Tibial nerve (tissue), 4 donors: ENCODE measurements at places on chromosomes 3 and 15.

DNA sequence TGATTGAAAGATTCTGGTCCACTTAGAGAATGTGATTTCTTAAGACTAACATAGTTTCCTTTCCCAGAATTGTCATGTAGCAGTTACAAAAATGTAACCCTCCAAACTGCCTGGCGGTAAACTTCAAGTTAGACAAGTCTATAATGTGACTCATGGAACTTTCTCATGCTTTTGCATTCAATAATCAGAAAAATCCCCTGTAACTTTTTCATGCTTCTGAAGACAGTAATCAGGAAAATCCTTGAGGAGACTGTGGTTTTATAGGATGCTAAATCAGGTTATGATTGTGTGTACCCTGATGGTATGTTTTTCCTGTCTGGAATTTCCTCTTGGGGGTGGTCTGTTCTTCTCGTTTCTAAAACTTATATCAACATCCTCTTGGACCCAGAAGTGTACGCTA is 74.0 kb upstream of the RARB start:
- no peak overlapping the region for H3K27ac ChIP-seq
- DNase-seq = no peak
- H3K4me3 ChIP-seq = no peak overlapping the region
- H3K36me3 ChIP-seq = no peaks in the 10 kb centered on the region

- no peak for DNase-seq
- H3K36me3 ChIP-seq = no peaks in the 10 kb centered on the region
- H3K27me3 ChIP-seq = no peaks in the 10 kb centered on the region
- H3K27ac ChIP-seq = no peak overlapping the region
- H3K4me1 ChIP-seq = no peaks in the 10 kb centered on the region
These were observed 58.2 kb downstream of the ZNF445 start for GRCh38 chr3:44419116-44419922.

GRCh38 chr3:60514085-60514649 is 737.1 kb downstream of the FHIT start:
- DNase-seq = no peak
- no peak overlapping the region for H3K27ac ChIP-seq
- H3K27me3 ChIP-seq = no peaks in the 10 kb centered on the region
- H3K4me1 ChIP-seq = no peaks in the 10 kb centered on the region
- H3K36me3 ChIP-seq = no peaks in the 10 kb centered on the region
- H3K4me3 ChIP-seq = no peak overlapping the region

DNA sequence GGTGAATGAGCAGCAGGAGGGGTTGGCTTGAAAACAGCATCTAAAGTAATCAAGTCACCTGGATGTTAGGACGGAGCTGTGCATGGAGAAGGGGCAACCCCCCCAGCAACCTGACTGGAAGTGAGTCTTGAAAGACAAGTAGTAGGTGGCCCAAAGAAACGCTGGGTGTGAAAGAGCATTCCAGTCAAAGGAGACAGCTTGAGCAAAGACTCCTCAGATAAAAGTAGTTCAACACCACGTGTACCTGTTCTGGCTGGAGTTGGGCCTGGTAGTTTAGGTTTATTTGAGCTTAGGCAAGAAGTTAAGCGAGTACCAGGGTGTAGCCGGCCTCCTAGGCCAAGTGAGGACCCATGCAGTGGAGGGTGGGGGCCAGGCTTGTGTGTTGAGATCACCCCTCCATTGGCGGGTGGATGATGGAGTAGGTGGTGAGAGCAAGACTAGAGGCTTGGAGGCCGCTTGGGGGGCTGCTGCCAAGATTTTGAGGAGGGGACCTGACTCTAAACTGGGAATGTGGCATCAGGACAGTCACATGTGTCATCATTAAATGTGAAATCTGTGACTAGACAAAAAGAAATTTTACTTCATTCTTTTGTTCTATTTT is 61.3 kb downstream of the ABHD2 start:
- no peaks in the 10 kb centered on the region for H3K4me1 ChIP-seq
- no peak overlapping the region for H3K27ac ChIP-seq
- H3K4me3 ChIP-seq = no peak overlapping the region
- no peaks in the 10 kb centered on the region for H3K27me3 ChIP-seq
- peaks cover 30% of the 10 kb centered on the region for H3K36me3 ChIP-seq

DNA sequence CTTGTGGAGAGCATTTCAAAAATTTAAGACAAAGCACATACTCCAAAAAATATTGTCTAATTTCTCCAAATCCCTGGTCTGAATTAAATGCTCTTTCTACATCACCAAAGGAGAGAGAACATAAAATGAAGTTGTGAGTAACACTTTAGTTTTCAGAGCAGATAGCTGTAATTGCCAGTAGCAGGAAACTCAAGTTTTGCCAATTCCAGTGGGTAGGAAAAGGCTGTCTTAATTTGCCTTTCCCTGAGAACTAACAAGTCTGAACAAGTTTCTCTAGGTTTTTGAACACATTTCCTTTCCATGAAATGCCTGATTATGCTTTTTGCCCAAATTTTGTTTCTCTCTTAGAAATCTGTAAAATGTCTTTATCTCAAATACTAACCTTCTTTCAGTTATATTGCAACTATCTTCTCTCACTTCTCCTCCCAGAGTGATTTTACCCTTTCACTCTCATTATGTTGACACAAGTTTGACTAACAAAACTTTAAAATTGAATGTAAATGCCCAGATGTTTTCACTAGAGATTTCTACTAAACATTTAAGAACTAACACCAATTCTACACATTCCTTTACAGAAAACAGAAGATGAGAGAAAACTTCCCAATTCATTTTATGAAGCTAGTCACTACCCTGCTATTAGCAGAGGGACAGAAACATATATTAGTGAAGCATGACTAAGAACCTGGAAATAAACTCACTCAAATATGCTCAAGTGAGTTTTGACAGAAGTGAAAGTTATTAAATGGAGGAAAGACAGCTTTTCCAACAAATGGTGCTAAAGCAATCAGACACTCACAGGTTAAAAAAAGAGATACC is 38.4 kb downstream of the RFX7 start:
- no peak overlapping the region for H3K27ac ChIP-seq
- H3K36me3 ChIP-seq = no peaks in the 10 kb centered on the region
- H3K4me3 ChIP-seq = no peak overlapping the region
- peaks cover 3% of the 10 kb centered on the region for H3K4me1 ChIP-seq
- no peaks in the 10 kb centered on the region for H3K27me3 ChIP-seq

GRCh38 chr15:90388462-90389380 is 679 bp downstream of the IQGAP1 start:
- peak; percentile 48 for DNase-seq
- H3K27me3 ChIP-seq = no peaks in the 10 kb centered on the region
- H3K4me3 ChIP-seq = peak overlapping the region; percentile 71
- peaks cover 52% of the 10 kb centered on the region for H3K4me1 ChIP-seq
- H3K27ac ChIP-seq = peak overlapping the region; percentile 91
- H3K36me3 ChIP-seq = peaks cover 22% of the 10 kb centered on the region

DNA sequence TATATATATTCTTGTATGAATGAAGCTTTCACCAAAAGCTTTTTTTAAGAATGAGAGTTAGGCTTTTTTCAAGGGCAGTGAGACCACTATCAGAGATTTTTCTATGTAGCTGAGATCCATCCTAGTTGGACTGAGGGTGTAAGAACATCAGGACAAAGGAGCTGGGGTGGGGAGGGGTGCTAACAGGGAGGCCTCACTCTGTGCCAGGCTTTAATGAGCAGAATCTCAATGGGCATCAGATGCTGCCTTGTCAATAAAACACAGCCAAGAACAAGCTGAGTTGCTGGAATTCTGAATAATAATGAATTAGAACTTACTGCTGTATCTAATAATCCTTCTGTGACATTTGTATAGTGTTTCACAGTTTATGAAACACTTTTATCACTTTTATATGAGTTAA is 41.4 kb upstream of the USP3 start:
- no peak overlapping the region for H3K27ac ChIP-seq
- H3K4me3 ChIP-seq = no peak overlapping the region
- no peaks in the 10 kb centered on the region for H3K36me3 ChIP-seq
- H3K27me3 ChIP-seq = no peaks in the 10 kb centered on the region
- H3K4me1 ChIP-seq = no peaks in the 10 kb centered on the region

GRCh38 chr15:93001881-93002280 is 87.1 kb downstream of the RGMA start:
- peaks cover 50% of the 10 kb centered on the region for H3K36me3 ChIP-seq
- no peaks in the 10 kb centered on the region for H3K4me1 ChIP-seq
- H3K27ac ChIP-seq = no peak overlapping the region
- DNase-seq = no peak
- no peak overlapping the region for H3K4me3 ChIP-seq

DNA sequence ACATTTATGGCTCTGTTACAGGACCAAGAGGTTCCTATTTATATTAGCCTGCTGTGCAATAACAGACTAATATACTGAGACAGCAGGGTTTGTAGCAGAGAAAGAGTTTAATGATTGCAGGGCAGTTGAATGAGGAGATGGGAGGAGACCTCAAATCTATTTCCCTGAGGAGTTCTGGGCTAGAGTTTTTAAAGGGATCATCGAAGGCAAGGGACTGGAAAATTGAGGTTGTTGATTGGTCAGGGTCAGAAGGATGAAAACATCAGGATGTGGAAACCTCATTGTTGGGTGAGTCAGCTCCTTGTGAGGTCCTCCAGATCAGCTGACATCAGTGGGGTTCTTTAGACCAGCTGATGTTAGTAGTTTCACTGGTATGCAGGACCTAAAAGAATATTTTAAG is 60.6 kb upstream of the GOLGA8B start:
- no peak overlapping the region for H3K4me3 ChIP-seq
- no peaks in the 10 kb centered on the region for H3K27me3 ChIP-seq
- no peaks in the 10 kb centered on the region for H3K36me3 ChIP-seq

- H3K36me3 ChIP-seq = no peaks in the 10 kb centered on the region
- no peak overlapping the region for H3K4me3 ChIP-seq
- DNase-seq = no peak
- peaks cover 16% of the 10 kb centered on the region for H3K4me1 ChIP-seq
- H3K27ac ChIP-seq = no peak overlapping the region
- H3K27me3 ChIP-seq = no peaks in the 10 kb centered on the region
These were observed 610.5 kb upstream of the ZNF385D start for GRCh38 chr3:22361521-22361920.

DNA sequence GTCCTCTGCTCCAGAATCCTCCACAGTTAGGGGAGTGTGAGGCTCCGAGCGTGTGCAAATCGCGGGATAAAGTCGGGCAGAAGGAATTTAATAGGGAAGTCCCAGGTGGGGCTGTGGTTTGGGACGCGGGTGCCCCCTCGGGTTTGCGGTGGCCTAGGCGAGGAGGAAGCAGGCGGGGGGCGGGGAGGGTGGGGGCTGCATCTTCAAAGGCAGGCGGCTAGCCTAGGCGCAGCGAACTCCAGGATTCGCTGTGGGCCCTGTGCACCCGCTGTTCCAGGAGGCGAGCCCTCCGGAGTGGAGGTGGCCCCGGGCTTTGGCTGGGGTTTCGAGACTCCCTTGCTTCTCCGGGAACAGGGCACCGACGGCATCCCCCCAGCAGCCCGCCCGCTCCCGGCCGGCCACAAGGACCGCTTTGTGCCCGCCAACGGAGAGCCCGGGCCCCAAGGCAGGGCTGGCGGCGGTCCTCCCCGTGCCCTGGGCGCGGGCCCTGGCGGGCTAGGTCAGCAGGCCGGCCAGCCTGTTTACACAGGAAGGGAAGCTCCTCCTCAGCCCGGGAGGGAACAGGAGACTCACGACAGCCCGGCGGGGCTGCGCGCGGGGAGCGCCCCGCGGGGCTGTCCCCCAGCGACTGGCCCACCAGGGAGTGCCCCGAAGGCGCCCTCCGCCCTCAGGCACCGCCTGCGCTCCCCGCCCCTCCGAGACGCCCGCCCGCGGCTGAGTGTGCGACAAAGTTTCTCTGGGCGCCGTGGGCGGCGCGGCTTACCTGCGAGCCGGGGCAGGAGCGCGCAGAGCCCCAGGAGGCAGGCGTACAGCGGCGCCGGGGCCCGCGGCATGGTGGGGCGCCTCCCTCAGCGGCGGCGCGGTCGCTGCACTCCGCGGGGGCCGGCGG is 753 bp downstream of the ITGB5 start:
- H3K36me3 ChIP-seq = no peaks in the 10 kb centered on the region
- peak overlapping the region; percentile 75 for H3K27ac ChIP-seq
- H3K4me3 ChIP-seq = peak overlapping the region; percentile 64
- peaks cover 43% of the 10 kb centered on the region for H3K4me1 ChIP-seq

DNA sequence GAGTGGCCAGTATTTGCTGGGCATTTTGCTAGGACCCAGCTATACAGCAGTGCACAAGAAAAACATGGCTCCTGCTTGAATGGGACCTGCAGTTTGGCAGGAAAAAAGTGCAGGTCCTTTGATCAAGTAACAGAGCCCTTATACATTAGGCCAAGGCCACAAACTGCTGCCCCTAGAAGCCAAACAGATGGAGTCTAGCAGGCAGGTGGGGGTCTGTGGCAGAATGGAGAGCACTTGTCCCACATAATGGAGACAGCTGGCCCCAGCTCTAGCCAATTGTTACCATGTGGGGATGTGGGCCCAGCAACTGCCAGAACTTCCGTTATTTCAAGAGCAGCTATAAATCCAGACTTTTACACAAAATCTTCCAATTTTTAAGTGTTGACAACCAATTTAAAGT is 79.3 kb downstream of the SHQ1 start:
- peak overlapping the region; percentile 52 for H3K27ac ChIP-seq
- no peak for DNase-seq
- H3K4me1 ChIP-seq = no peaks in the 10 kb centered on the region
- no peaks in the 10 kb centered on the region for H3K27me3 ChIP-seq
- no peak overlapping the region for H3K4me3 ChIP-seq

GRCh38 chr3:79661896-79662295 is 105.9 kb downstream of the ROBO1 start:
- no peaks in the 10 kb centered on the region for H3K4me1 ChIP-seq
- H3K36me3 ChIP-seq = no peaks in the 10 kb centered on the region
- DNase-seq = no peak
- H3K27me3 ChIP-seq = no peaks in the 10 kb centered on the region
- no peak overlapping the region for H3K4me3 ChIP-seq
